MCF 10A (cell line): ENCODE measurements at places on chromosomes 7 and 10. TPM values are rescaled to one million over a fixed set of nuclear protein-coding genes. Genes with fewer than 3 reads are reported as not detected.

GRCh38 chr7:80128918-80129317, 5.7 kb upstream of the GNAI1 start:
- no peak for DNase-seq
- H3K27me3 ChIP-seq: no peaks in the 10 kb centered on the region
- H3K36me3 ChIP-seq: no peaks in the 10 kb centered on the region
- no peak overlapping the region for H3K27ac ChIP-seq
- no peak overlapping the region for H3K4me3 ChIP-seq

The CARD11 gene
- total RNA-seq: not detected in 2 replicates

GRCh38 chr10:31390804-31391203, 71.8 kb downstream of the ZEB1 start:
- no peaks in the 10 kb centered on the region for H3K36me3 ChIP-seq
- H3K27me3 ChIP-seq: no peaks in the 10 kb centered on the region
- no peak overlapping the region for H3K4me3 ChIP-seq
- H3K27ac ChIP-seq: no peak overlapping the region
- peak; percentile 55 for DNase-seq
- H3K4me1 ChIP-seq: peaks cover 8% of the 10 kb centered on the region

The PTPRN2 gene
- 4.0 and 4.5 TPM in 2 replicates for total RNA-seq

The KCND2 gene
- total RNA-seq: not detected in 2 replicates

The OR2A12 gene
- total RNA-seq: not detected in 2 replicates

The CRYGN gene
- not detected in 2 replicates for total RNA-seq

DNA sequence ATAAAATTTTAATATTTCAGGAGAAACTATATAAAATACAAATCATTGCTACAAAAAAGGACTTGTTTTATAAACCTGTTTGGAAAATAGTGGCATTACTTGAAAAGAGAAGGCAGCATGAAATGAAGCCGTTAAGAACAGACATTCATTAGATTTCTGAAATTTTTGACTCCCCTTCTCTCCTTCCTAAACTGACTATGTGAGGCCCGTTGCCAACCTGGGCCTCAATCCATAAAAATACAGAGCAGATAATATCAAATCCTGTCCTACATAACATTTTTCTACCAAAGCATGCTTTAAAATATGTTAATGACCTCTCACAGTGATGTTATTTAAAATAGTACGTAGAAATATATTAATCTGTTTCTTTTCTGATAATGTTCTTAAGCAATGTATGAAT, 34.5 kb upstream of the ING3 start:
- peaks cover 74% of the 10 kb centered on the region for H3K27me3 ChIP-seq
- H3K4me1 ChIP-seq: no peaks in the 10 kb centered on the region
- no peak for DNase-seq
- no peak overlapping the region for H3K4me3 ChIP-seq
- H3K36me3 ChIP-seq: no peaks in the 10 kb centered on the region

- H3K27me3 ChIP-seq: no peaks in the 10 kb centered on the region
- no peak overlapping the region for H3K4me3 ChIP-seq
- no peaks in the 10 kb centered on the region for H3K36me3 ChIP-seq
- no peak for DNase-seq
These were observed 44.7 kb upstream of the TRUB1 start for GRCh38 chr10:114893251-114893650.

DNA sequence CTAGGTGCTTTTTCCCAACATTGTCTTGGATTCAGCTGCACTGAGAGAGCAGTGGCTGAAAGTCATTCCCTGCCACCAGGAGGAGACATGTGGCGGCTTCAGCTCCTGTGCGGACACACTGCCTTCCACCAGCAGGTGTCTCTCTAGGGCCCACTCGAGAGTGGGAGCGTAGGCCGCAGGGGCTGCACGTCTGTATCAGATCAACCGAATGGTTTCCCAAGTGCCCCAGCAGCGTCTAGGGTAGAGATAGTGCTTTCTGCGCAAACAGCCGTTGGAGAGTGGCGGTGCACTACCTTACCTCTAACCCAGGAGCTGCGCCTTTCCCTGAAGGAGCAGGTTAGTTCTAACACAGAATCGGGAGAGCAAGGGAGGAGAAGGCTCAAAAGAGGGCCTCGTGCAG, 31.7 kb downstream of the PAPOLB start:
- no peaks in the 10 kb centered on the region for H3K4me1 ChIP-seq
- no peak overlapping the region for H3K27ac ChIP-seq
- no peak overlapping the region for H3K4me3 ChIP-seq
- DNase-seq: peak; percentile 14
- H3K36me3 ChIP-seq: no peaks in the 10 kb centered on the region
- H3K27me3 ChIP-seq: peaks cover 7% of the 10 kb centered on the region

DNA sequence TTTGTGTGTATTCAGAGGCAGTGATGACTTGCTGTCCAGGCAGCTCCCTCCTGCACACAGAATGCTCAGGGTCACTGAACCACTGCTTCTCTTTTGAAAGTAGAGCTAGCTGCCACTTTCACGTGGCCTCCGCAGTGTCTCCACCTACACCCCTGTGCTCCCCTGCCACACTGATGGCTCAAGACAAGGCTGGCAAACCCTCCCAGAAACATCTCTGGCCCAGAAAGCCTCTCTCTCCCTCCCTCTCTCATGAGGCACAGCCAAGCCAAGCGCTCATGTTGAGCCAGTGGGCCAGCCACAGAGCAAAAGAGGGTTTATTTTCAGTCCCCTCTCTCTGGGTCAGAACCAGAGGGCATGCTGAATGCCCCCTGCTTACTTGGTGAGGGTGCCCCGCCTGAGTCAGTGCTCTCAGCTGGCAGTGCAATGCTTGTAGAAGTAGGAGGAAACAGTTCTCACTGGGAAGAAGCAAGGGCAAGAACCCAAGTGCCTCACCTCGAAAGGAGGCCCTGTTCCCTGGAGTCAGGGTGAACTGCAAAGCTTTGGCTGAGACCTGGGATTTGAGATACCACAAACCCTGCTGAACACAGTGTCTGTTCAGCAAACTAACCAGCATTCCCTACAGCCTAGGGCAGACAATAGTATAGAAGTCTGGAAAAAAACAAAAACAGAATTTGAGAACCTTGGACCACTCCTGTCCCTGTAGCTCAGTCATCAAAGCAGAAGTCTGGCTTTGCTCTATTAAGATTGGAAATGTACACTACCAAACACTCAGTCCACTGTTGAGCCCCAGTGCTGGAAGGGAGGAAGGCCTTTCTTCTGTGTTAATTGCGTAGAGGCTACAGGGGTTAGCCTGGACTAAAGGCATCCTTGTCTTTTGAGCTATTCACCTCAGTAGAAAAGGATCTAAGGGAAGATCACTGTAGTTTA, 15.8 kb downstream of the SCD start:
- peak overlapping the region; percentile 85 for H3K27ac ChIP-seq
- H3K36me3 ChIP-seq: peaks cover 45% of the 10 kb centered on the region
- no peaks in the 10 kb centered on the region for H3K27me3 ChIP-seq
- H3K4me3 ChIP-seq: no peak overlapping the region
- DNase-seq: no peak

The CAMK2B gene
- total RNA-seq: 0.54 and 1.8 TPM in 2 replicates

The NPSR1 gene
- total RNA-seq: not detected in 2 replicates

The SFTPA1 gene
- total RNA-seq: not detected in 2 replicates

GRCh38 chr7:33155811-33156210, 26.4 kb downstream of the BBS9 start:
- no peak for DNase-seq
- no peak overlapping the region for H3K4me3 ChIP-seq
- no peak overlapping the region for H3K27ac ChIP-seq
- H3K4me1 ChIP-seq: no peaks in the 10 kb centered on the region

The RET gene
- total RNA-seq: not detected in 2 replicates

The TMEM270 gene
- total RNA-seq: not detected in 2 replicates

- H3K4me3 ChIP-seq: no peak overlapping the region
- H3K27ac ChIP-seq: no peak overlapping the region
- peaks cover 15% of the 10 kb centered on the region for H3K4me1 ChIP-seq
- H3K36me3 ChIP-seq: no peaks in the 10 kb centered on the region
- no peak for DNase-seq
These were observed 99.4 kb upstream of the TNS3 start for GRCh38 chr7:47681249-47681810.

- peak overlapping the region; percentile 18 for H3K27ac ChIP-seq
- no peak for DNase-seq
- H3K4me3 ChIP-seq: no peak overlapping the region
- peaks cover 45% of the 10 kb centered on the region for H3K4me1 ChIP-seq
- peaks cover 16% of the 10 kb centered on the region for H3K36me3 ChIP-seq
These were observed 35.2 kb downstream of the CREB3L2 start for GRCh38 chr7:137966641-137967142.

GRCh38 chr10:96673318-96674099, 46.8 kb downstream of the PIK3AP1 start:
- no peaks in the 10 kb centered on the region for H3K27me3 ChIP-seq
- DNase-seq: no peak
- no peaks in the 10 kb centered on the region for H3K4me1 ChIP-seq
- no peaks in the 10 kb centered on the region for H3K36me3 ChIP-seq
- H3K27ac ChIP-seq: no peak overlapping the region

GRCh38 chr7:98705626-98706025, 88.5 kb downstream of the NPTX2 start:
- no peaks in the 10 kb centered on the region for H3K4me1 ChIP-seq
- no peaks in the 10 kb centered on the region for H3K36me3 ChIP-seq
- no peak overlapping the region for H3K4me3 ChIP-seq
- no peak for DNase-seq

- no peak overlapping the region for H3K27ac ChIP-seq
- no peaks in the 10 kb centered on the region for H3K36me3 ChIP-seq
- DNase-seq: no peak
- H3K27me3 ChIP-seq: no peaks in the 10 kb centered on the region
- no peak overlapping the region for H3K4me3 ChIP-seq
These were observed 53.7 kb upstream of the SP4 start for GRCh38 chr7:21374134-21374533.

The SUN3 gene
- total RNA-seq: 0.22 TPM in 1 of 2 replicates, not detected in the other

The MNX1 gene
- total RNA-seq: 0.42 and 0.47 TPM in 2 replicates

DNA sequence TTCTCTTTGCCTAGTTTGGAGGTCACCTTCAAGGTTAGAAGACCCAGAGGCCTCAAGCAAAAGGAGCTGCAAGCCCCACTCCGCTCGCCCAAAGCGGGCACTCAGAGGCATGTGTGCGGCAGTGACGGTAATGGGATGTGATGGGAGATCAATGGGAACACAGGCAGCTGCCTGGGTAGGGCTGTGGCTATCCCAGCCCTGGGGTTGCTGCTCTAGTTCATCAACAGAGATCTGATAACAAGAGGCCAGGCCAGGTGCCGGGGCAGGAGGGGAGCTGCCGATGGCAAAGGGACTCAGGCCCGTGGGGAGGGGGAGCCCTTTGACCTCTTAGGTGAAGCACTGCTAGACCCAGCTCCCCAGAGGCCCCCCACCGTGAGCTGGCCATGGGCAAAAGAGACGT, 52.0 kb upstream of the GNA12 start:
- H3K4me3 ChIP-seq: no peak overlapping the region
- H3K27ac ChIP-seq: no peak overlapping the region
- no peaks in the 10 kb centered on the region for H3K4me1 ChIP-seq
- H3K36me3 ChIP-seq: no peaks in the 10 kb centered on the region

GRCh38 chr10:19816411-19817230, at the start of gene PLXDC2:
Gene PLXDC2, plus strand, starts transcription at chr10:19816432.
- no peaks in the 10 kb centered on the region for H3K36me3 ChIP-seq
- H3K27me3 ChIP-seq: no peaks in the 10 kb centered on the region
- peak; percentile 69 for DNase-seq
- peaks cover 30% of the 10 kb centered on the region for H3K4me1 ChIP-seq
- peak within 1 kb of the TSS; percentile 82 for H3K4me3 ChIP-seq

GRCh38 chr7:119842786-119843185, 430.2 kb upstream of the KCND2 start:
- H3K4me3 ChIP-seq: no peak overlapping the region
- peaks cover 30% of the 10 kb centered on the region for H3K27me3 ChIP-seq
- no peaks in the 10 kb centered on the region for H3K4me1 ChIP-seq
- DNase-seq: no peak
- H3K27ac ChIP-seq: no peak overlapping the region

GRCh38 chr7:44959433-44959951, 19.3 kb downstream of the MYO1G start:
- H3K4me1 ChIP-seq: peaks cover 18% of the 10 kb centered on the region
- H3K4me3 ChIP-seq: no peak overlapping the region
- no peaks in the 10 kb centered on the region for H3K36me3 ChIP-seq

GRCh38 chr10:63767138-63767801, 246.1 kb downstream of the REEP3 start:
- DNase-seq: peak; percentile 29
- H3K27ac ChIP-seq: no peak overlapping the region
- H3K4me3 ChIP-seq: no peak overlapping the region
- peaks cover 13% of the 10 kb centered on the region for H3K4me1 ChIP-seq
- H3K27me3 ChIP-seq: peaks cover under 1% of the 10 kb centered on the region

DNA sequence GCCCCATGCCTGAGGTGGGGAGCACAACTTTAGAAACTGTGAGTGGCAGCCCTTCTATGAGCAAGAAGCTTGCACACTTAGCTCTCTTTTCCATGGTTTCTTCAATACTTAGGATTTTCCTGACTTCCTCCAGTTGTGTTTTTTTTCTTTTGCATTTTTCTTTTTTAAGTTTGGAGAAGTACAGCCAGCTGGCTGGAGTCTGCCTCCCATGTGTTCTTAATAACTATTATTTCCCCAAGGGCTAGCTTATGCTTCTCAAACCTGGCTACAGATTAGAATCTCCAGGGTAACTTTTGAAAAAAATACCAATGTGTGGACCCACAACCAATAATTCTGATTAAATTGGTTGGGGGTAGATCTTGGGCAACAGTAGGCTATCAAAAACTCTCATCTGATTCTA, 37.4 kb upstream of the MEOX2 start:
- no peaks in the 10 kb centered on the region for H3K4me1 ChIP-seq
- no peaks in the 10 kb centered on the region for H3K36me3 ChIP-seq
- H3K4me3 ChIP-seq: no peak overlapping the region
- H3K27ac ChIP-seq: no peak overlapping the region
- no peak for DNase-seq

The NXPH1 gene
- not detected in 2 replicates for total RNA-seq

GRCh38 chr10:129772468-129773358, 191.4 kb downstream of the EBF3 start:
- H3K36me3 ChIP-seq: peaks cover 9% of the 10 kb centered on the region
- DNase-seq: no peak
- H3K27ac ChIP-seq: no peak overlapping the region
- no peaks in the 10 kb centered on the region for H3K4me1 ChIP-seq
- H3K4me3 ChIP-seq: no peak overlapping the region

GRCh38 chr10:69088471-69088769, 517 bp downstream of the SRGN start:
- H3K4me1 ChIP-seq: peaks cover 17% of the 10 kb centered on the region
- no peak for DNase-seq

DNA sequence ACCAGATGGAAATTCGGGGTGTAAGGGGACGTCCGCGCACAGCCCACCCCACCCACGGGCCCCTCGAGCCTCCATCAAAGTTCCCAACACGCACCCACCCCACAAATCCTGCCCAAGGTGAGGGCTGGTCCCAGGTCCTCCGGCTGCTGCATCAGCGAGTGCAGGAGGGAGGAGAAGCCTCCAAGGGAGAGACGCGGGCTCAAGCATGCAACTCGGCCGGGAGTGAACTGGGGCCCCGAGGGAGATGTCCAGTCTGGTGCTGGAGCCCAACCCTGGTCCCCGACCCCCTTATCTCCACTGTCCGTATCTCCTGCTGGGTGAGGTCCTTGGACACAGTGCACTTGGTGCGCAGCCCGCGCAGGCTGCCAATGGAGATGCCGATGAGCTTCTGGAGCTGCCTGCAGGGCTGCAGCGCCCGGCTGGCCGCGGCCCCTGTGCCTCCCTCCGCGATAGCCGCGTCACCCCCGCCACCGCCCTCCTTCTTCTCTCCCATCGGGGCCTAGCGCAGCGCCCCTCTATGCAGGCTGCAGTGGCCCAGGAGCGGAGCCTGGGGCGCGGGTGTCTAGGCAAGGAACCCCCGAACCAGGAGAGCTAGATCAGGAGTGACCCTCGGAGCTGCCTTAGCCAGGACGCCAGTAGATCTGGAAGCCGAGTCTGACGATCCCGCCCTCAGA, 489.2 kb downstream of the ZNF33B start:
- no peaks in the 10 kb centered on the region for H3K36me3 ChIP-seq
- DNase-seq: no peak
- no peak overlapping the region for H3K27ac ChIP-seq
- no peaks in the 10 kb centered on the region for H3K27me3 ChIP-seq

The ST7 gene
- total RNA-seq: 14.8 and 18.5 TPM in 2 replicates

The TMEM72 gene
- not detected in 2 replicates for total RNA-seq
